ENCODE measurements at places on chromosomes 12 and 14.

DNA sequence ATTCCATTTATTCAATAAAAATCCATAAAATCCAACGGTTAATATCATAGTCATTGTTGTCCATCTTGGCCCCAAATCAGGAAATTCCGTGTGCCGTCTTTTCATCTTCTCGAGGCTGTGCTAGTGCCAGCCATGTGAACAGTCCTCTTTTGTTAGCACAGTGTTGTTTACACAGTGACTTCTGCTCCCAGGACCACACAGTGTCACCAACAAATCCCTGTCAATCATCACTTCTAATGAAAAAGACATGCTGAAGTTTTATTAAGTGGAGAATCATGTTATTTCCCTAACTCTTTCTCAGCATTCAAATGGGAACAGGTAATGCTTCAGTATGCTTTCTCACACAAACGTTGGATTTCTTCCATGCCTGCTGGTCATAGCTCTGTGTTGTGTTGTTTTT is 1.9 kb upstream of the SLCO1A2 start:
- no peak for DNase-seq

DNA sequence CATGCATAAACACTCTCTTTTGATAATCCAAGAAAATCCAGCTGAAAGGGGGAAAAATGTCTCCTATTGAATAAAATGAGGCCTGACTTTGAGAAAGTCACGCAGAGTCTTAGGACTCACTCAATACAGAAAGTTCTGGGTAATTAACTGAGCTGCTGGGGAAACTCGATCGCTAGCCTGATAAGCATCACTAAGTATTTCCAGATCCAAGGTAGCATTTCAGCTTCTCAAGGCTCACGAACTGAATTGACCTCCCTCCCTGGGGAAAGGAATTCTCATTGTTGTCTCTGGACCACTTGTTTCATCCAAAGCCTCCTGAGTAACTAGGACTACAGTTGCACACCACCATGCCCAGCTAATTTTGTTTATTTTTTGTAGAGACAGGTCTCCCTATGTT is 13.8 kb upstream of the ANAPC5 start:
- no peak for DNase-seq

DNA sequence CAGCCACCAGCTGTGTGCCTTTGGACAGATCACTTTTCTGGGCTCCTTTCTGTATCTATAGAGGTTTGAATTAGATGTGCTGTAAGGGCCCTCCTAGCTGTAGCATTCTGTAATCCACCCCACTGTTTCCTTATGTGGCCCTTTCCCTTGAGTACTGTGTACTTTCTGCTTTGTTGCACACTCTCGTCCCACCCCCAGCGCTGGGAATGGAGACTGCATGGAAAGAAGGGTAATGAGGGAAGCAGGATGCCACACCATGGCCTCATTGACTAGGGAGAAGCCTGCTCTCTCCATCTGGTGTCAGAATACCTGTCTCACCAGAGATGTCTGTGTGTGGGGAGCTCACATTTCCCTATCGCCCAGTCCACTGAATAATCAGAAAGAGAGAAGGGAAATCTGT is 13.6 kb upstream of the GALNT16 start:
- DNase-seq: no peak

DNA sequence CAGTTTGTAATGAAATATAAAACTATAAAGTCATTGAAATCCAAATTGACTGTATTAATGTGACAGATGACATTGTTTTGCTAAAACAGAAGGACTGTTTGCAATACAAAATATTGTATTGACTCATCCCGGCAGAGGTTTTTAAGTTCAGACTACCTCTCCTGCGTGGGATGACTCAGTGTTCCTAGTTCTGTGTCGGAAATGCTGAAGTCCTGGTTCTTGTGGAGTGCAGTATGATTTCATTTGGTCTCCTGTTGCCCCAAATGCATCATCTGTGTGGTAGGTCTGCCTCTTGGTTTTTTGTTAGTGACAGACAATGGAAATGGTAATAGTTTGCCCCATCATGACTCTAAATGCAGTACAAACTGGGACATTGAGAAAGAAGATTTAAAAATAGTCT is 27.8 kb downstream of the PELI2 start:
- no peak for DNase-seq

DNA sequence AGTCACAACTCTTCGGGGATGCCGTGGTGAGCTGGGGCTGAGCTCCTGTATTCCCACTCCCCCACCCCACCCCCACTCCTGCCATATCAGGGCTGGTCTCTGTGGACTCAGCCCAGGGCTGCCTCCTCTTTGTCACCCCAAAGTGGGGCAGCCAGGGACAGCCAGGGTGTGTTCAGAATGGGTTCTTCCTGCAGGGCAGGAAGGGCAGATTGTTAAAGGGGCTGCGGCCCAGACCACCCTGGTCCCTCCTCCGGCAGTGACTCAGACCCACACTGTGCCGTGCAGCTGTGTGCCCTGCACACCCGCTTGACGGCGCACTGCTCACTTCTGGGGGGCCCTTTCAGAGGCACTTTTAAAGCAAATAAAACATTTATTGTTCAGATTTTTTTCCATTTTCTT is 9.3 kb downstream of the SLC48A1 start:
- no peak for DNase-seq

DNA sequence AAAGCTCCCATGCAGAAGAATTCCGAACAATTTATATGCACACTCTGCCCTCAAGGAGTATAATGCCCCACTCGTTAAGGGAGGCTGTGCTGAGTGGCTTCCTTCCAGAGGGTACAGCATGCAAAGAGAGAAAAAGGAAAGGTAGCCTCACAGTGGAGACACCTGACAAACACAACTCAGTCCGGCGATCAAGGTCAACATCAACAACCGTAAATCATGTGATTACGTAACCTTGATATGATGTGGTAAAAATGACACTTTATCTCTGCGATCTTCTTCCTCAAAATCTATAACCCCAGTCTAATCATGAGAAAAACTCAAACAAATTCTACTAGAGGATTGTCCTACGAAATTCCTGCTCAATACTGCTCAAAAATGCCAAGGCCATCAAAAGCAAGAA is 400.5 kb upstream of the CCDC196 start:
- no peak for DNase-seq

DNA sequence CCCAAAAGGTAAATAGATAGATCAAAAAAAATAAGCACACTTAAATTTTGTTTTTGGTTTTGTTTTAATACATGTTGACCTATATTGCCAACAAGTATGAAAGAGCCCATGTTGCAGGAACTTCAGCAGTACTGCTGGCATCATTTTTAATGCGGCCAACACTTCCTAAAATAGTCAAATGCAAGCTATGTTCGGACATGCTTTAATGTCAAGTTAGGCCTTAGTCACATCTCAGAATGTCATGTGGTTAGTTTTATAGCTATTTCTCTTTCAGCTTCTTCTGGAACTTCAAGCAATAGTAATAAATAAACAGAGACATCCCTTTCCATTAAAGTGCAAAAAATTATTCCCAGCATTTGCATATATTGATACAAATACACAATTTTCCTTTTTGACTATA is 153.4 kb downstream of the PIK3C2G start:
- DNase-seq: no peak

GRCh38 chr14:64440494-64440893 is 24.8 kb upstream of the AKAP5 start:
- DNase-seq: no peak

DNA sequence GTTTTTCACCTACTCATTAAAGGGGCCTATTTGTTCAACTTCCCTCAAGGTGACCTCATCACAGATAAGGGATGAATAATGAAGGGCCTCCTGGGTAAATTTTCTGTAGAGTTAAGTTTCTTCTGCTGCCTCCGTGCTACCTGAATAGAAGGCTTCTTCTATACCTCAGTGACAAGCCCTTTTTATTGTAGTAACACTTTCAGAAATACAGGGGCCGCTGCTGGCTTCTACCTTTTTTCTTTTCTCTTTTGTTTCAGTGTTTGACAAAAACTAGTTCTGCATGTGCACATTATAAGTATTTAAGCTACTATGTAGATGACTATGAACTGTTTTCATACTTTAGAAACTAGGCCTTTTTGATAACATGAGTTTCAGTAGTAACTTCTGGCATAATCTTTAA is 207.0 kb downstream of the NAV3 start:
- DNase-seq: no peak

- no peak for DNase-seq
Observed at GRCh38 chr14:102557434-102558226, 34.8 kb upstream of the RCOR1 start.

DNA sequence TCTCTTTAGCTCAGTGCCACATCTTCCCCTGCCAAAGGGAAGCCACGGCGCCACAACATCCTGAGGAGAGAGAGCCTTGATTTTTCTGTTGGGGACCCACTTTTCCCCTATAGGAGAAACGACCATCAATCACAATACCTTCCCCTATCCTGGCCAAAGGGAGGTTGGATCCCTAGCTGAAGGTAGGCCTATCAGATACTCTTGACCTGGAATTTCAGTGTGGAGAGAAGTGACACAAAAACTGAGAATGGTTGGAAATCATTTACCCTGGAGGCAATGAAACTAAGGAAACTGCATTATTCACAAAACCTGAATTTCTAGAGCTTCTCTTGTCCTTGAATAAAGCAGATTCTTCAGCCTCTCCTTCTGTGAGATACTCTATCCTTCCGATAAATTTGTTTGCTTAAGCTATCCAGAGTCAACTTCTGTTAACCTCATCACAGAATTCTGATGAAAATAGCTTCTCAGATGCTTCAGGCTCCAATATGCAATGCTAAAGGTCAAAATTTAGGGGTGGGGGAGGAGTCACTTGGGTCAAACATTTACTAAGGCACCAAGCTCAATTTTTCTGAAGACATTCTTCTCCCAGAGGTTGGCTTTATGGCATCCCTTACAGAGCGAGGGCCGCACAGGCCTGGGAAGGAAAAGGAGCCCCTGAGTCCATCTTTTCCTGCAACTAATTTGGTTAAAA is 27.0 kb upstream of the DUSP6 start:
- no peak for DNase-seq

GRCh38 chr14:78508023-78508422 is 337.9 kb downstream of the NRXN3 start:
- no peak for DNase-seq

GRCh38 chr14:99605299-99605961 is 1.4 kb upstream of the CCDC85C start:
- DNase-seq: peak; percentile 33

DNA sequence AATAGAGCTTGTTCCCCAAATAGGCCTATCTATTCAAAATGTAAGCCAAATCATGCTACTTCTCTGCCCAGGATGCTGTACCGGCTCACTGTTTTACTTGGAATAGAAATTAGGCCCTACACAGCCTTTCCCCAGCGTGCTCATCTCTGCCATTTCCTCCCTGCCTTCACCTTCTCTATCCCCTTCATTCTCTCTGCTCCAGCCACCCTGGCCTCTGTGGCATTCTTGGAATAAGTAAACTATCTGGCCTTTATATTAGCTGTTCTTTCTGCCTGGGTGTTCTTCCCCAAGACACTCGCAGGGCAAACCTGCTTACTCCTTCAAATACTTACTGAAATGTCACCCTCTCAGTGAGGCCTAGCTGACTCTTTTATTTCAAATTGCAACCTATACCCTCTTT is 30.9 kb upstream of the DYRK2 start:
- no peak for DNase-seq

- DNase-seq: peak; percentile 9
Observed at GRCh38 chr14:95895720-95896119, 19.1 kb downstream of the TUNAR start.

GRCh38 chr14:102795060-102795925 is 18.0 kb downstream of the TRAF3 start:
- DNase-seq: no peak

- no peak for DNase-seq
Observed at GRCh38 chr12:58450868-58451482, 469.3 kb downstream of the LRIG3 start.

- no peak for DNase-seq
Observed at GRCh38 chr12:84416626-84417025, 496.0 kb downstream of the SLC6A15 start.

GRCh38 chr14:106174206-106174605 is 647.8 kb downstream of the TMEM121 start:
- DNase-seq: no peak

GRCh38 chr14:99288948-99289347 is 17.0 kb upstream of the BCL11B start:
- no peak for DNase-seq

DNA sequence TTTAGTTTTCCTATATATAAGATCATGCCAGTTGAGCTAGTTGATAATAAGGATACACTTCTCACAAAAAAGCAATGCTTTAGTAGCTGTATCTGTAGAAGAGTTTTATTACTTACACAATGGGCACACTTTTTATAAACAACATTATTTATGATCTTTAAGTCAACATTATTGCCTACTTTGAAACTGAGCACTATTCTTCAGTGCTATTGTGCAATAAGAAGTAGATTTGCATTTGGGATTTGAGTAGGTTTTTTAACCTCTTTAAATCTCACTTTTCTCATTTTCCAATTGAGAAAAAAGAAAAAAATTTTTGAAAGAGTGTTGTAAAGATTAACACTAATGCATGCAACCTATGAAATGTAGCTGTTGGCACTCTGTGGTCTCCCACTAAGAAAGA is 1198.3 kb downstream of the GALC start:
- DNase-seq: no peak
